ENCODE measurements at places on chromosomes 6 and 20.

- no peak for DNase-seq
Measured at GRCh38 chr20:63059684-63060056, 52.9 kb upstream of the BHLHE23 start.

GRCh38 chr20:1535420-1536175 lies 21.9 kb downstream of the SIRPD start:
- no peak for DNase-seq

DNA sequence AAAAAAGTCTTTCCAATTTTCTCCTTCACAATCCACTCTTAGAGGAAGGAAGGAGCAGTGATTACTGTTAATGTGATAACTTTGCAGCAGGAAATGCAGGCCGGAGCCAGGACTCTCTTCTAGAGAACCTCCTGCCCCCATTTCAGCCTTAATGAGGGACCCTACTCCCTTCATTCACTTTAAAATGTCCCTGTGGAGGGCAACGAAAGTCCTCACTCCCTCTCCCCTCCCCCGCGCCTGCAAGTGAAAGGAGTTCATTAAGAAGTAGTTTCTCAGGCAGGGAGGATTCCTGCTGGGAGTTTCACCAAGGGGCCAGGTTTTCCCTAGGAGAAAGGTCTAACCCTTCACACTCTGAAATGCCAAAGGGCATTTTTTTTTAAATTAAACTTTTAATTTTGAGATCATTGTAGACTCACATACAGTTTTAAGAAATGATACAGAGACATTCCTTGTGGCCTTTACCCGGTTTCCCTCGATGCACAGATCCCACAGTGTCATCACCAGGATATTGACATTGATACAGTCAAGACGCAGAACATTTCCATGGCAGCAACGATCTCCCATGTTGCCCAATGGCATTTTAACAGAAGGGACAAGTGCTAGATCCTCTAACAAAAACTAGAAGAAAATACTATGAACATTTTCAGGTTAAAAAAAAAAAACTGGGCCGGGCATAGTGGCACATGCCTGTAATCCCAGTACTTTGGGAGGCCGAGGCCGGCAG lies 6.8 kb upstream of the COMMD7 start:
- no peak for DNase-seq

DNA sequence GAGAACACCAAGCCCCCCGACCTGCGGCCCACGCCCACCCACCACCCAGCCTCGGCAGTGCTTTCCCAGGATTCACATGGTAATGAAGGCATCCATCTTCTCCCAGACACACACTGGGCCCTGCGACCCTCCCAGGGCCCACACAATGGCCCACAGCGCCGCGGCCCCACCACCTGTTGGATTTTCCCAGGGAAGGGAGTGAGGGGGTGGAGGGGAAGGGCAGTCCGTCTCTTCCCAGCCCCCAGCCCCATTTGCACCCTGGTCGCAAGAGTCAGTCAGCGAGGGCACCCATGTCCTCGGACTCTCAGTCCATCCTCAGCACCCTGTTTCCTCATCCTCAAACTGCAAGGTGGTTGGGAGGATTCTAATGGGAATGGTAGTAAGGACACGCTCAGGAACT lies 23.7 kb upstream of the ID1 start:
- no peak for DNase-seq

GRCh38 chr6:88251301-88251700 lies 85.2 kb upstream of the CNR1 start:
- no peak for DNase-seq

GRCh38 chr6:36955136-36955535 lies 598 bp downstream of the PI16 start:
- DNase-seq, result no peak

- no peak for DNase-seq
Measured at GRCh38 chr6:133817460-133818047, 71.4 kb upstream of the TCF21 start.

GRCh38 chr6:53335224-53335994 lies 13.3 kb downstream of the ELOVL5 start:
- no peak for DNase-seq

DNA sequence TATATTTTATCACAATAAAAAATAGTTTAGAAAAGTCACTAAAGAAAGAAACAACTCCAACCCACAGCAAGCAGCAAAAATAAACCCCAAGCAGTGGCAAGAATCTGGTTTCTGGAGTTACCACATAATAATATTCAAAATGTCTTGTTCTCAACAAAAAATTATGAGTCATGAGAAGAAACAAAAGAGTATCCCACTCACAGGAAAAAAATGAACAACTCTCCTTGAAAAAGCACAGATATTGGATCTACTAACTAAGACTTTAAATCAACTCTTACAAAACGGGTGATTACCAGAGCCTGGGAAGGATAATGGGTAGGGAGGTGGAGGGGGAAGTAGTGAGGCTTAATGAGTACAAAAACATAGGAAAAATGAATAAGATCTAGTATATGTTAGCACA lies 425.6 kb downstream of the PLCB1 start:
- DNase-seq, result no peak

DNA sequence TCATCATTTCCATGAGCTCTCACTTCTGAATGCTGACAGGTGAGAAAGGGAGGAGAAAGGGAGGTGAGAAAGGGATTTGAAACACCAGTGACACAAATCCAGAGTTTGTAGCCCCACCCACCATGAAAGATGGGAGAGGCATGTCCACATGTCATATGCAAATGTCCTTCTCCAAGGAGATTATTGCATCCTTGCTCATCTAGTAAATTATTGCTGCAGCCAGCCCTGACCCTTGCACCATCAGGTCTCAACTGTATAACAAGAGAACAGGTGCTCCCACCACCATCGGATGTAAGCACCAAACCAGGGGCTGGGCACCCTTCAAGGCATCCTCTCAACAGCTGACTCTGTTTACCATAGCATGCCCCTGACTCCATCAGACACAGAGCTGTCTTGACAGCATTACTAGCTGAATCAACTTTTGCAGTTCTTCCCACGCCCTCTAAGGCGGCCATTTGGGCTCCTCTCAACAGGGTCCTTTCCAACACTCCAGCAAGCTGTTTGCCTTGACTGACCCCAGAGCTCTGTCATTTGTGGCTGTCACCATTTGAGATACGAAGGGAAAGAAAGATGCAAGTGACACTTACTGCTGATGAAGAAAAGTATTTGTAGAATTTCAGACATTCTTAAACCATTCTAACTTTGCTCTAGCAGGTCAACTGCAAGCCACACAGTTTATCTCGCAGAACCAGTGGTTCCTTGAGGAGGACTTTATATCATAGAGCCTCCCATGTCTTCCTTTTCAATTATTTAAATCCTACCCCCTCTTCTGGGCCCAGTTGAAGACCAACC lies 14.2 kb downstream of the GFOD1 start:
- no peak for DNase-seq

GRCh38 chr20:4730780-4731179 lies 9.1 kb downstream of the PRND start:
- no peak for DNase-seq
